ENCODE measurements at places on chromosomes 13 and 19.

DNA sequence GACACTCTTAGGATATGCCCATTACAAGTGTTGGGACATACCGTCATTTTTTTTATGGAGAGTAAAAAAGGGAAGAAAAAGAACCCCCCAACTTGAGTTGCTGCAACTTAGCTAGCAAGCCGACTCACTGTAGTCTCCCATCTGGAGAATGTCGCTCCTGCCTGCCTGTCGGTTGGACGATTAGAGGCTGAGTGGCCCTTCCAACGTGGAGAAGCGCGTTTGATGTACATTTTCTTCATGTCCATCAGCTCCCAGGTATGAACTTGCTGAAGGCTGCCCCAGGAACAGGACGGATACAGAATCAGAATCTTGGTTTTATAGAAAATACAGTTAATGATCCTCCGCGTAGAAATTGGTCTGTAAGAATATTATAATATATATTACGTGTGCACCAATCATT is 189.0 kb upstream of the SOX1 start:
- no peak for DNase-seq

- no peak for DNase-seq
Measured at GRCh38 chr13:43663474-43664090, 123.2 kb downstream of the ENOX1 start.

DNA sequence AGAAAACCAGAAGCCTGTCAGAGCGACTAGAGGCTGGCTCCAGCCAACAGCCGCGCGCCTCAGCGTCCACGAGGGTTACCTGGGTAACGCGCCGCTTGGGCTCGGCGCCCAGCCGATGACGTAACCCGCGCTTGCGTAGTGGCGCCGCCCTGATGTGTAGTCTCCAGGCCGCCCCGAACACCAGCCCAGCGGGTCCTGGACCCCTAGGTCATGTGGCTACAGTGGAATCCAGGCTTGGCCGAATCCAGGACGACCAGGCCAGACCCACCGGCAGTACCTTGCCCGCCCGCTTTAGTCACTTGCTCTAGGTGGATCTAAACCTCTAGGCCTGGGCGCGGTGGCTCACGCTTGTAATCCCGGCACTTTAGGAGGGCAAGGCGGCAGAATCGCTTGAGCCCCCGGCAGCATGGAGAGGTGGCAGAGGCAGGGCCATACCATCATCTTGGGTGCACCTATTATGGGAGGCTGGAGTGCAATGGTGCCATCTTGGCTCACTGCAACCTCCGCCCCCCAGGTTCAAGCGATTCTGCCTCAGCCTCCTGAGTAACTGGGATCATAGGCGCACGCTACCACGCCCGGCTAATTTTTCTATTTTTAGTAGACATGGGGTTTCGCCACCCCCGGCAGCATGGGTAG is 7.2 kb upstream of the ZNF606 start:
- DNase-seq = peak; percentile 16

GRCh38 chr13:30276178-30276577 is 31.2 kb downstream of the KATNAL1 start:
- DNase-seq = no peak

DNA sequence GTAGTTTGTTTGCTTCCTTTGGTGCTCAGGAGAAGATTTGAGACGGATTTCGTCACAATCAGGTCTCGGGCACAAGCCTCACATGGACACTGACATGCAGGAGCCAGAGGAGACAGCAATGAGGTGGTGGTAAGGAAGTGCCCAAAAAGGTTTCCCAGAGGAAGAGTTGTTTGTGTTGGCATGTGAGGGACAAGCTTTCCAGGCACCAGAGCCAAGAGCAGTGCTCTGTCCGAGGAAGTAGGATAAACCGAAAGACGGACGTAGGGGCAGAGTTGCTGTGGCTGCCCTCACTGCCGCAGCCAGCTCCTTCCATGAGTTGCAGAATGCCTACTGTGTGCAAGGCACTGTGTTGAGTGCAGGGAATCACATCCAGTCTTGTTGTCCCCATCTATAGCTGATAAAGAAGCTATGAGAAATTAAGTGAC is 27.7 kb downstream of the SAE1 start:
- no peak for DNase-seq

- no peak for DNase-seq
Measured at GRCh38 chr19:34327851-34328250, 37.1 kb upstream of the GPI start.

DNA sequence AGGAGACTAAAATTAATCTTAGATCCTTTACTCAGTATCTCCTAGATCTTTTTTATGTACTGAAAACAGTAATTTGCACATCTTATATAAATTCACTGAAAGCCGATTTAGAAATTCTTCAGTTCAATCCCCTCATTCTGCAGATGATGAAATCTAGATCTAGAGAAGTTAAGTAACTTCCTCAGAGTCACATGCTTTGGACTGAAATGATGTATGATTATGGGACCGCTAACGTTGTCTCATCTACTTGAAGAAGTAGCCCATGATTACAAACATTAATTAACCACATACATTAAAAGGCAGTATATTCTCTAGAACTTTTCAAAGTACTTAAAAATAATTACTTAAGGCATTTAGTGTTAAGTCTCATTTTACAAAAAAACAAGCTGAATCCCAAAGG is 37.8 kb downstream of the ELF1 start:
- DNase-seq = no peak

GRCh38 chr13:48660361-48661076 is 6.8 kb downstream of the CYSLTR2 start:
- no peak for DNase-seq

GRCh38 chr13:51727634-51728274 is 76.2 kb downstream of the DHRS12 start:
- DNase-seq = no peak

DNA sequence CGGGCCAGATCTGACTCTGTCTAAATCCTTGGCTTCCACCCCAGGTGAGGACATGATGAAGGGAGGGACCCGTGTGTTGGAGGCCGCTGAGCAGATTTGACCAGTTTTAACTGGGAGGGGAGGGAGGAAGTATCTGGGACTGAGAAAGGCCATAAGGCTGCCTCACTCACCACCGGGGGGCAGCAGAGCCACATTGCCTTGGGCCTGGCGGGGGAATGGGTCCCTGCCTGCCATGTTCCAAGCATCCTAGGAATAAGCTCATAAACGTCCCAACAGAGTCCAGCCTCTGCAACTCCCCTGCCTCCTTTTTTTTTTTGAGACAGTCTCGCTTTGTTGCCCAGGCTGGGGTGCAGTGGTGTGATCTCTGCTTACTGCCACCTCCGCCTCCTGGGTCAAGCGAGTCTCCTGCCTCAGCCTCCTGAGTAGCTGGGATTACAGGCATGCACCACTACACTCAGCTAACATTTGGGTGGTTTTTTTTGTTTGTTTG is 15.5 kb downstream of the MAST3 start:
- DNase-seq = peak; percentile 22

DNA sequence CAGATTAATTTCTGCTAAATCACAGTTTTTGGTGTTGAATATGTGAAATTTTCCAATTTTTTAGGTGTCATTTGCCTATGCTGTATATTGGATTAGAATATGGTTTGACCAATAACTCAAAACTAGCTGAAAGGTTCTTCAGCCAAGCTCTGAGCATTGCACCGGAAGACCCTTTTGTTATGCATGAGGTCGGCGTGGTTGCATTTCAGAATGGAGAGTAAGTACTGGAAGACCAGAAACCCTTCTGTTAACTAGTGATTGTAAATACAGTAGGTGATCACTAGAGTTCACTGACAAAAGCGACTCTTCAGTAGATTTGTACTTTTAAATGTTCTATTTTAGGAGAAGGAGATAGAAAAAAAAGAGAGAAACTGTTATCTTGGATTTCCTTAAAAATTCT is 22.3 kb downstream of the CDC16 start:
- no peak for DNase-seq

DNA sequence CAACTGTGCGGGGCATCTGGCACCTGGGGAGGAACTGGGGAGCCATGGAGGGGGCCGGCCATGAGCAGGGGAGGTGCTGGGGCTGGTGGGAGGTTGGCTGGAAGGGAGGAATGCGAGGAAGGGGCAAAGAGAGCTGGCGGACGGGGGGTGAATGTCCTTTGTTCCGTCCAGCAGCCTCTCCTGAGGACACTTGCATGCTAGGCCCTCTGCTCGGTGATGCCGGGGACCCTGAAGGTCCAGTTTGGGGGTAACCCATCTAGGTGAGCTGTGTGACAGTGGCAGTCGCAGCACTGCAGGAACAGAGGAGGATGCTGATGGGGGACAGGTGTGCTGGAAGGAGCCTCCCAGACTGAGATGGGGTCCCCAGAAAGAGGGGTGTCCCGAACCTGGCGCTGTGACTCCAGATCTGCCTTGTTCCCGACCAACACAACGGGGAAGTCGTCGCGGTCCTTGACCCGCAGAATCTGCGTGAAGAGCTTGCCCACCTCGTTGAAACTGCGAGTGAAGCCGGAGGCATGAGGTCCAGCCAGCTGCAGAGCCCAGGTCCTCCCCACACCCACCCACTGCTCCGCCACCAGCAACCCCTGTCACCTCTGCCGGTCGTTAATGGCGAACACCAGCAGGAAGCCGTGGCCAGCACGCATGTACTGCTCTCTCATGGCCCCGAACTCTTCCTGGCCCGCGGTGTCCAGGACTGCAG is 3.6 kb downstream of the RRAS start:
- DNase-seq = no peak

DNA sequence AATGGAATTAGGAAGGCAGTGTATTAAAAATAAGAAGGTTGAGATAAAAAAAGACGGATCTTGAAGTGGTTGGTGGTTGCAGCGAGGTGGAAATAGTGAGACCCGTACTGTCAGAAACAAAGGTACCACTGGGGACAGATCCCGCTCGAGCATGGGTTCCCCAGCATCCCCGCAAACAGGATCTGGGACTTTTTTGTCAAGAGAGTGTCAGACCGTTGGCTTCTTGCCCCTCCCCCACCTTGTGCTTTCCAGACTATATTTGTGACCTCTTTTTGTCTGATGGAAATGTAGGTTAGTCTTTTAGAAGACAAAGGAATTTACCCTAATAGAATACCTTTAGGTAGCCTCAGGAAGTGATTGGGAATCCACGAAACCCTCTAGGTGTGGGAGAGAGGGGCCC is 4.2 kb downstream of the GATAD2A start:
- no peak for DNase-seq

DNA sequence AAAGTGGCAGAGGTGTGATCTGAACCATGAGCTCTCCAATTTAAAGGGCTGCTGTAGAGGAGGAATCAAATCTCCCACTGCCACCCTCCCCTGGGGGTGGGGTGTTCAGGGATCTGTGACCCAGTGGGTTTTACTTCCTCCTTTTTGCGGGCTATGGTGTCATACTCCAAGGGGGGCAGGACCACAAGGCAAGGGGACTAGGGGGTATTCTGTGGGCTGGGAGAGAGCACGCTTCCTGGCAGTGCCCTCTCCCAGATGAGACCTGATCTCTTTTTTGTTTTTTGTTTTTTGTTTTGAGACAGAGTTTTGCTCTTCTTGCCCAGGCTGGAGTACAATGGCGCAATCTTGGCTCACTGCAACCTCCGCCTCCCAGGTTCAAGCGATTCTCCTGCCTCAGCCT is 10.3 kb downstream of the PLD3 start:
- DNase-seq = no peak

DNA sequence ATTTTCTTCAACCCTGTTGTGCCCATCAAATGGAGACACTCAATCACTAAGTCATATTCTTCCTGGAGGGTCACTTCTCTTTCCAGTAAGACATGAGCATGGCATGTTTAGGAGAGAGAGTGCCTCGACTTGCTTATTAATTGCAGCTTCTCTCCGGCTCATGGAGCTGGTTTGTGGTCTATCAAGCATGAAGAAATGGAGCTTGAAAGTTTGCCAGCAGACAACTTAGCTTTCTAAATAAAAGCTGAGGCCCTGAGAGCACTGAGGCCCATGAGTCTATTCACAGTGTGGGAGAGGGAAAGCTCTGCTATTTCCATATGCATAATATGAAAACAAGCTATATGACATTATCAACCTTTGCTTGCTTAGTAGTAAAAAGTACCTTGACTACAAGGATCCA is 378.5 kb downstream of the FGF9 start:
- DNase-seq = no peak

DNA sequence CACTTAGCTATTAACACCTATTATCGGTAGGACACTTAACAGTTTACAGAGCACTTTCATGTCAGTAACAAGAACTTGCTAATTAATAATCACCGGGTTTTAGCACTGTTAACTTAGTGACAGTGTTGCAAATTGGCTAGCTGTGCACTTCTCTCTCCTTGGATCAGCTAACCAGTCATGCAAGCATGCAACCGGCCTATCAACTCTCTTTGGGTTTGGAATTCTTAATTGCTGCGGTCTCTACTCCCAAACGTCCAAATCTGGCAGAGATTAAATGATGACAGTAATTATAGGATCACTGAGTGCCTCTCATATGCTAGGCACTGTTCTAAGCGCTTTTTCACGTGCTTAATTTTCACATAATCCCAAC is 1.2 kb downstream of the EPS15L1 start:
- no peak for DNase-seq

DNA sequence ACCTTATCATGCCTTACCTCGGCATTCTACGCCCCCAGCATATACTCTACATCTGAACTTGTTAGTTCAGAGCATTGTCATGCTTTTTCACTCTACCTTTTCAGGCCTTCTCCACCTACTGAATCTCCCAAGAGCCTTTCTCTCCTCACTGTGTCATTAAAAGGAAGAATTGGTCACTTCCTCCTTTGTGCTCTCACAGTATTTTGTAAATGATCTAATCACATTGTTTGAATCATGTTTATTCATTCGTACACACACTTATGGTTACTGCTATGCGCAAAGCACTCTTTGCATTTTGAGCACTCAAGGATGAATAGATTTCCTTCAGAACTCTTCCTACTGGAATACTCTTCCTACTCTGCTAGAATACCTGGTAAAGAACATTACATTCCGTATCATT is 15.8 kb upstream of the ELF1 start:
- no peak for DNase-seq

DNA sequence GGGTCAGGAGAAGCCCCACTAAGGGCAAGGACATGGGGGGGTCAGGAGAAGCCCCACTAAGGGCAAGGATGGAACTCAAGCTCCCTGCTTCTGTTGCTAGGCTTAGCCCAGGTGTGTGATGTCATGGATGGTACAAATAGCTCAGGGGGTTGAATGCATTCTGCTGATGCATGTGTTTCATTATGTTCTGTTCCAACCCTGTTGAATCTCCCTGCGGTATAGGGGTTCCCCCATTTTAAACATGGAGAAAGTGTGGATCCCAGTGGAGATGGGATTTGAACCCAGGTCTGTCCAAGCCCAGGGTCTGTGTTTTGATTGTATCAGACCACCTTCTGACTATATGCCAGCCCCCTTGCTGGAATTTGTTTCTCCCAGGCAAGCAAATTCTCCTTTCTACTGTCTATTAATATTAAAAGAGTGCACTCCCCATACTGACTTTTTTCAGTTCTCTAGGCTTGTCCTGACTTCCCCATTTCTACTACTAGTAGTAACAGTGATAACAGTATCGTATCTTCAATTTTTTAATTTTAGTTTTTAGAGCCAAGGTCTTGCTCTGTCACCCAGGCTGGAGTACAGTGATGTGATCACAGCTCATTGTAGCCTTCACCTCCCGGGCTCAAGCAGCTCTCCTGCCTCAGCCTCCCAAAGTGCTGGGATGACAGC is 6.7 kb downstream of the ZNF865 start:
- no peak for DNase-seq

Measured in NCI-H1417 treated with DMSO at 0.1 percent for 48 hours (cell line).